ENCODE measurements at places on chromosomes 3 and 15.
A peak's percentile ranks its signal among the peaks of the same experiment; 100 is the strongest.

- H3K27me3 ChIP-seq = peaks cover 18% of the 10 kb centered on the region
- H3K4me3 ChIP-seq = no peak overlapping the region
- H3K4me1 ChIP-seq = no peaks in the 10 kb centered on the region
- H3K36me3 ChIP-seq = no peaks in the 10 kb centered on the region
- no peak for DNase-seq
These were observed 76.0 kb upstream of the SNRK start for GRCh38 chr3:43210049-43211027.

DNA sequence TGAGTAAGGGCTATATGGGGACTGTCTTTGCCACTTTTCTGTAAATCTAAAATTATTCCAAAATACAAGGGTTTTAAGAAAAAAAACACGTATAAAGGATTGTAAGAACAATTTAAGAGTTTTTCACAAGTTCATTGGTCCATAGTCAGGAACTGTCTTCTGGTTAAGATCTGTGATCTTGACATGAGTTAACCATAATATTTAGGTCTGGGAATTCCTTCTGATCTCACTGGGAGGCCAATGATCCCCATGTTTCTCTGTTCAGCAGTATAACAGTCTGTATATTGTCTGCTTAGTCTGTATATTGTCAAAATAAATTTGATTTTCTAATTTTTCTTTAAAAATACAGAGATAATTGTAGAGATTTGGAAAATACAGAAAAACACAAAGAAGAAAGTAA is 848 bp upstream of the RHCG start:
- H3K27me3 ChIP-seq = peaks cover 36% of the 10 kb centered on the region
- no peak for DNase-seq
- no peak overlapping the region for H3K27ac ChIP-seq

GRCh38 chr3:139201446-139202225 is 142.2 kb upstream of the MRPS22 start:
- no peaks in the 10 kb centered on the region for H3K4me1 ChIP-seq
- no peak overlapping the region for H3K4me3 ChIP-seq
- no peak overlapping the region for H3K27ac ChIP-seq
- H3K27me3 ChIP-seq = peaks cover 10% of the 10 kb centered on the region
- H3K36me3 ChIP-seq = no peaks in the 10 kb centered on the region
- no peak for DNase-seq

- peaks cover 3% of the 10 kb centered on the region for H3K27me3 ChIP-seq
- H3K36me3 ChIP-seq = peaks cover 2% of the 10 kb centered on the region
- H3K27ac ChIP-seq = peak overlapping the region; percentile 85
- no peak overlapping the region for H3K4me3 ChIP-seq
These were observed 42.8 kb upstream of the RPL35A start for GRCh38 chr3:197907196-197907595.

GRCh38 chr15:67918205-67918861 is 78.5 kb upstream of the RNU6-1 start:
- H3K36me3 ChIP-seq = no peaks in the 10 kb centered on the region
- peaks cover 5% of the 10 kb centered on the region for H3K27me3 ChIP-seq
- no peak for DNase-seq
- H3K4me3 ChIP-seq = no peak overlapping the region
- no peaks in the 10 kb centered on the region for H3K4me1 ChIP-seq

DNA sequence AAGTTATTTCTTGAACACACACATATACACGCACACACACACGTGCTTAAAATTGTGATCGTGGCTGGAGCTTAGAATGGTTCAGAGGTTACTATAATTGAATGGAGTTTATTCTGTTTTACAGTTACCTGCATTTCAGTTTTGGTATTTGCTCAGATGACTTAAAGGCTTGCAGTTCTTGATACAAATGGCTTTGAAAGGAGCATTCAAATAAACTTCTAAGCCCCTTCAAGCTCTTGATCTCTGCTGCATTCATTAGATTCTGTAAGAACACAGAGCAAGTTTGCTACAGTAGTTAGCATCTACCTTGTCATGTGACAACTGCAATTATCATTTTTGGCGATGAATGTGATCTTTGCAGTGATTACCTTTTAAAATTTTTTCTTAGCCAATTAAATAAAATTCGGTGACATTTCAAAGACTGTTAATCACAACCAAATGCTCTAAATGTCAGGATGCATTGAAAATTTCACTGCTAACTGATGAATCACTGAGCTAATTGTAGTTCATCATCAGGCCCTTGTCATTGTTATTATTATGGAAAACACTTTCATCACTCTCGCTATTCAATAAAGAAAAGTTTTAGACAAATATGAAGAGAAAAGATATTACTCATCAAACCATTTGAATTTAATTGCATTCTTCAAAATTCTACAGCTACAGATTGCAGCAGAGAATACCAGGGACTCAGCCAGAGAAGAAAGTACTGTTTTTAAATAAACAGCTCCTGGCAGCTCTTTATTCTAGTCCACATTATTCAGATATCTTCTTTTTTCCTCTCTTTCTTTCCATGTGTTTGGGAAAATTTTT is 296.1 kb downstream of the LRTM1 start:
- no peak for DNase-seq
- H3K4me3 ChIP-seq = no peak overlapping the region
- H3K4me1 ChIP-seq = no peaks in the 10 kb centered on the region

GRCh38 chr3:169149349-169149890 is 514.1 kb downstream of the MECOM start:
- H3K4me3 ChIP-seq = no peak overlapping the region
- H3K4me1 ChIP-seq = peaks cover 27% of the 10 kb centered on the region
- peak; percentile 63 for DNase-seq
- peaks cover 4% of the 10 kb centered on the region for H3K36me3 ChIP-seq
- H3K27me3 ChIP-seq = peaks cover 65% of the 10 kb centered on the region

All from activated T-helper 1 cell treated with anti-CD3 and anti-CD28 coated beads, Interleukin-12 subunit alpha, Interleukin-12 subunit beta, Interleukin-2, Interleukin-4 antibody, amounts not matched to agents 30 ng/mL and 10 ng/mL and 1 ng/mL, durations not matched to agents 14 hours and 24 hours and 36 hours (primary cell).